Bronchus fibroblast of lung (primary cell): ENCODE measurements at places on chromosomes 16 and 17. TPM values are rescaled to one million over a fixed set of nuclear protein-coding genes. Genes with fewer than 3 reads are reported as not detected.

The CTRB1 gene
- total RNA-seq, result not detected in 2 replicates

The NFATC2IP gene
- 13.4 and 14.0 TPM in 2 replicates for total RNA-seq

The TBC1D3K gene
- total RNA-seq, result not detected in 2 replicates

The SOCS1 gene
- total RNA-seq, result 10.6 and 11.1 TPM in 2 replicates

The KRTAP4-3 gene
- not detected in 2 replicates for total RNA-seq

The GALR2 gene
- 0.17 TPM in 1 of 2 replicates, not detected in the other for total RNA-seq

The NATD1 gene
- total RNA-seq, result 3.2 and 3.6 TPM in 2 replicates

The GLP2R gene
- under 0.01 TPM in 1 of 2 replicates, not detected in the other for total RNA-seq

The TNRC6C gene
- 1.9 and 2.4 TPM in 2 replicates for total RNA-seq

The DLG4 gene
- 7.9 and 8.9 TPM in 2 replicates for total RNA-seq

The MT1X gene
- total RNA-seq, result 30.9 and 62.4 TPM in 2 replicates

The CDYL2 gene
- total RNA-seq, result 1.3 and 2.0 TPM in 2 replicates

The CDH13 gene
- total RNA-seq, result 31.3 and 34.8 TPM in 2 replicates

The HSPB9 gene
- total RNA-seq, result not detected in 2 replicates

The HOXB5 gene
- 12.3 and 15.8 TPM in 2 replicates for total RNA-seq

The C1QL1 gene
- 1.0 and 1.6 TPM in 2 replicates for total RNA-seq

The CD300H gene
- not detected in 2 replicates for total RNA-seq

The ZFP1 gene
- 6.7 and 8.2 TPM in 2 replicates for total RNA-seq

The BRIP1 gene
- total RNA-seq, result 7.4 and 9.9 TPM in 2 replicates

The IKZF3 gene
- total RNA-seq, result not detected in 2 replicates

The MGAT5B gene
- 0.50 and 1.2 TPM in 2 replicates for total RNA-seq

The PLEKHH3 gene
- 18.4 and 24.0 TPM in 2 replicates for total RNA-seq

The TNFRSF13B gene
- total RNA-seq, result not detected in 2 replicates

The GPR142 gene
- total RNA-seq, result not detected in 2 replicates

The FSCN2 gene
- total RNA-seq, result 0.15 TPM in 1 of 2 replicates, not detected in the other

The HASPIN gene
- 9.7 and 13.1 TPM in 2 replicates for total RNA-seq

The NACA2 gene
- not detected in 2 replicates for total RNA-seq

The TBC1D16 gene
- 19.8 and 22.7 TPM in 2 replicates for total RNA-seq

The TPPP3 gene
- total RNA-seq, result 0.15 and 0.34 TPM in 2 replicates

The DNAH2 gene
- total RNA-seq, result under 0.01 and 0.17 TPM in 2 replicates

The AURKB gene
- total RNA-seq, result 89.8 and 108 TPM in 2 replicates

The GCGR gene
- total RNA-seq, result not detected in 2 replicates

The CCL16 gene
- not detected in 2 replicates for total RNA-seq

The TTLL6 gene
- 0.17 TPM in 1 of 2 replicates, not detected in the other for total RNA-seq

The METRN gene
- 49.1 and 68.7 TPM in 2 replicates for total RNA-seq

The GPRC5B gene
- total RNA-seq, result 3.2 and 3.7 TPM in 2 replicates

The C1QTNF8 gene
- not detected in 2 replicates for total RNA-seq

The TLCD2 gene
- 1.0 TPM in 2 replicates for total RNA-seq

The BCAR1 gene
- 73.9 and 76.3 TPM in 2 replicates for total RNA-seq

The TPSB2 gene
- total RNA-seq, result not detected in 2 replicates

The TMED6 gene
- not detected in 2 replicates for total RNA-seq

The CTCF gene
- total RNA-seq, result 19.9 and 20.5 TPM in 2 replicates

The TEKT1 gene
- not detected in 2 replicates for total RNA-seq

The BAHCC1 gene
- total RNA-seq, result 8.3 and 8.4 TPM in 2 replicates

The CTRB2 gene
- total RNA-seq, result not detected in 2 replicates

The NLE1 gene
- total RNA-seq, result 22.7 and 23.2 TPM in 2 replicates

The ATP2A1 gene
- 0.15 and 0.17 TPM in 2 replicates for total RNA-seq

The TTYH2 gene
- 2.5 and 5.2 TPM in 2 replicates for total RNA-seq

The ORC6 gene
- total RNA-seq, result 27.4 and 28.7 TPM in 2 replicates

The OTOP3 gene
- total RNA-seq, result not detected in 2 replicates

The ROGDI gene
- total RNA-seq, result 18.3 and 27.1 TPM in 2 replicates

The PROCA1 gene
- total RNA-seq, result 1.8 and 2.9 TPM in 2 replicates

The GRAP gene
- under 0.01 TPM in 1 of 2 replicates, not detected in the other for total RNA-seq

The KRTAP4-6 gene
- total RNA-seq, result not detected in 2 replicates

The FA2H gene
- not detected in 2 replicates for total RNA-seq

The MYH13 gene
- total RNA-seq, result under 0.01 TPM in 1 of 2 replicates, not detected in the other

The SEPTIN12 gene
- not detected in 2 replicates for total RNA-seq

The NPIPB13 gene
- 0.30 TPM in 1 of 2 replicates, not detected in the other for total RNA-seq

The ADGRG1 gene
- total RNA-seq, result 1.8 TPM in 2 replicates
